ENCODE measurements at places on chromosomes 4 and X.

GRCh38 chr4:68079928-68080327 is 49.7 kb downstream of the TMPRSS11F start:
- no peak for DNase-seq

- no peak for DNase-seq
These were observed 38.4 kb downstream of the NAP1L5 start for GRCh38 chr4:88659055-88659889.

GRCh38 chr4:76803522-76803921 is 94.4 kb downstream of the SOWAHB start:
- no peak for DNase-seq

DNA sequence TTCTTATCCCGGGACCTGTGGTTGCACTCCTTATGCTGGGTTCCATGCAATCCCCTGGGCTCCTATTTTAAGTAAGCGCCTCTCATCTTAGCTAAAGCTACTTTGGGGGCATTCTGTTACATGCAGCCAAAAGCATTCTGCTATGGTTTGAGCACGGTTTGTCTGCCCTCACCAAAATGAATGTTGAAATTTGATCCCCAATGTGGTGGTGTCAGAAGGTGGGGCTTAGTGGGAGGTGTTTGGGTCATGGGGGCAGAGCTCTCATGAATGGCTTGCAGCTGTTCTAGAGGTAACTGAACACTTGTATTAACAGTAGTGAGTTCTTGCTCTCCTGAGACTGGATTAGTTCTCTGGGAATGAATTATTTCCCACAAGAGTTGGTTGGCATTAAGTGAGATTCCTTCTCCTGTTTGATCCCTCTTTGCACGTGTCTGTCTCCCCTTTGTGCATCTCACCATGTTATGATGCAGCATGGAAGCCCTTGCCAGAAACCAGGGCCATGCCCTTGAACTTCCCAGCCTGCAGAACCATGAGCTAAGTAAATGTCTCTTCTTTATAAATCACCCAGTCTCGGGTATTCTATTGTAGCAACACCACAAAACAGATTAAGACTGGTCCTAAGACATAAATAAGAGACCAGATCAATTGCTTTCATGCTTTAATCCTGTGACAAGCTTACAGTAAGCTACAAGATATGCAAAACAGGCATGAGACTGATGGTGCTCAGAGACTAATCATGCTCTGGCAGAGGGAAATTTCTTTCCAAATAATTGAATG is 141.8 kb downstream of the TSPAN5 start:
- DNase-seq = no peak

DNA sequence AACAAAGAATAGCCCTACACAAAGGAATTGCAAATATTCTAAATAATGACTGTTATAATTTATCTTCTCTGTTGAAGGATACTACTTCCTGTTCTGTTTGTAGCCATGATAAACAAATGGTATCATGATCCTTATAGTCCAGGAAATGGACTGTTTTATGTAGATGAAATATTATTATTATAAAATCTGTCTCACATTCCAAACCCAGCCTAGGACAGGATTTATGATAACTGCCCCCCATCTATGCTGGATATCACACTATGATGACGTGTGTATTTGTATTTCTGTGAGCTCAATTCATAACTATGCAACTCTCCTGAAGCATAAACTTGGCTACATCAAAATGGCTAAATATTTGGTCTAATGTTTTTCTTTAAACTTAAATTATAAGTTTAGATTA is 21.3 kb downstream of the DMD start:
- no peak for DNase-seq

DNA sequence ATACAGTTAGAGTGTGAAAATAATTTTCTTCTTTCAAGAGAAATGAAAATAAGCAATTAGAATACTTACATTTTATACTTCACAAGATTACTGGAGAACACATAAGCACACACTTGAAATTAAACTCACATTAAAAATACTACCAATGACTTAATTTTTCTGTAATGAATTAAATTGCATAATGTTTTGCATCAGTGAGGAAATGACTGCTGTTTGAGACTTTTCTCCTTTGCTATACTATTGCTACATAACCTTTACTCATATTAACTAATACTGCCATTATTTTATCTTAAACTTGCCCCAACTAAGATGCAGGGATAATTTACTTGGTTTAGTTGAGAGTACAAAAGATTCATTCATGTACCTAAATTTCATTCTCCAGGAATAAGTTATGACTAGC is 590.9 kb downstream of the ARAP2 start:
- no peak for DNase-seq

DNA sequence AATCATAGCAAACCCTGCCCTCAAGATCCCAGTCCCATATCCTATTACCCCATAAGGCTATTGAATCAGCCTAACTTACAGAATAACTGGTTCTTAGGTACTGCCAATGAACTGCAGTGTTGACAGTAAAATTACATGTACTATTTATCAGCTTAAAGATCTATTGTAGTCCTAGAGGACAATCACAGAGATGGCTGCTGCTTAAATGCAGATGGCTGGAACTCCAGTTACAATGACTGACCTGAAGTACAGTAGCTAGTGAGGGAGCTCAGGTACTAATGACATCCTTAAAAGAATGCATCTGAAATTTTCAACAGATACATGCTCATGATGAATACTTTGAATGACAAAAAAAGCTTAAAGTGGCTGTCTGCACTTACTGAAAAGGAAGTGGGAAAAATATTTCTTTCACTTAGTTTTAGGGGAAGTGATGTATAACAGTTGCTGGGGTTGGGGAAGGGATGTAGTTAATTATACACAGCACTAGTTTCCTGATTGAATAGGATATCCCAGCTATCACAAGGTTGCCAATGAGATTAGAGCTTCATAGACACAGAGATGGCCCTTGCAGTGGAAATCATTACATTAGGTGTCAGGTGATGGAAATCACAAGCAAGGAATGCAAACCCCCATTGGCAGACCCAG is 42.0 kb downstream of the USP26 start:
- DNase-seq = no peak

GRCh38 chr4:169557061-169557636 is 55.2 kb downstream of the NEK1 start:
- no peak for DNase-seq

GRCh38 chrX:27186671-27187070 is 276.5 kb downstream of the PPP4R3C start:
- peak; percentile 1 for DNase-seq

Data from mucosa of descending colon (tissue), 3 donors.